ENCODE measurements at places on chromosomes 6 and 20. TPM values are rescaled to one million over a fixed set of nuclear protein-coding genes. Genes with fewer than 3 reads are reported as not detected.

GRCh38 chr6:149888093-149888492, 9.8 kb downstream of the RAET1E start:
- DNase-seq: peak; percentile 60

DNA sequence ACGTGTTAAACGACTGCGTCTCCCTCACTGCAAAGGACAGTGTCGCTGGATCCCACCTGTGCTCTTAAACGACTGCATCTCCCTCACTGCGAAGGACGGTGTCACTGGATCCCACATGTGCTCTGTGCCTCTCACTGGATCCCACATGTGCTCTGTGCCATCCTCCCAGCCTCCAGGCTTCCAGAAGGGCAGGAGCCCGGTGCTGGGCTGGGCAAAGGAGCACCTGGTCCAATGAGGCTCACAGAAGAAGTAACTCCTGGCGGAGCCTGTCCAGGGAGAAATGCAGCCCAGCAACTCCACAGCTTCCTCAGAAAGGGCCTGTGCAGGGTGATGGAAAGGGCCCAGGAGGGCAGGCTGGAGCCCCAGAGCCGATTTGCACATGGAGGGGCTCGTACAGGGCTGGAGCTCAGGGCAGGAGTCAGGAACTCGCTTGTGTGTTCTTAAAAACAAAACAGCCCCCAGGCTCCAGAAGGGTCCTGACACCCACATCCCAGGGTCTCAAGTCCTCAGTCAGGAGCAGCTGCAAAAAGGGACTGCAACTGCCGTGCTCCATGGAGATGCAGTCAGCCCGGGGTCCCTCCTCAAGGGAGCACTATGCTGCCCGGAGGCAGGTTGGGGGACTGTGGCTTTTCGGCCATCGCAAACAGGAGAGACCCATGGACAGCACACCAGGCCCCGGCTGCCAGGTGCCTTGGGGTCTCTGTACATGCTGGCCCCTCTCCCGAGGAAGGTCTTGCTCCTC, 52.7 kb downstream of the DLL1 start:
- no peak for DNase-seq

GRCh38 chr20:17501701-17502100, 29.5 kb downstream of the BFSP1 start:
- DNase-seq: no peak

DNA sequence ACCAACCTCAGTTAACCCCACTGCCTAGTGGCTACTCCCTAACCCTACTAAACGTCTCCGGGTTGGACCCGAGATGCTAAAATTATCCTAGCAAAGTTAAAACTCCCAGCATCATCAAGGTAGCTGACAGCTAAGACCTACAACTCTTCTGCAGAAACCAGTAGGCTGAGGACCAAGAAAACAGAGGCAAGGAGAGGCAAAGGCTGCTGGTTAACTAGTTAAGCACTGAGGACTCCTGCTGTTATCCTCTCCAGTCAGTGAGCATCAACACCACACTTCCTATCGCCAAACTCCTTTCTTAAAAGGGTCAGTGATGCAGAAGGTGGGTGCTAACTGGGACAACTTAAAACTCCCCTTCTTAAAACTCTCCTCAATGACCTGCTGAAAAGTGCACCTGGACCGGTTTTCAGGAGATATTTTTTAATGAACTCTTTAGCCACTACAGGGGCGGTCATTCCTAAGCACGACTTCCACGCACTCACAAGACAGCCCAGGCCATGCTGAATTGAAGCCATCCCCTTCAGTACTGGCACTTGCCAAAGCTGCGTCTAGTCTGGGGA, 1.7 kb downstream of the TRERF1 start:
- DNase-seq: no peak

DNA sequence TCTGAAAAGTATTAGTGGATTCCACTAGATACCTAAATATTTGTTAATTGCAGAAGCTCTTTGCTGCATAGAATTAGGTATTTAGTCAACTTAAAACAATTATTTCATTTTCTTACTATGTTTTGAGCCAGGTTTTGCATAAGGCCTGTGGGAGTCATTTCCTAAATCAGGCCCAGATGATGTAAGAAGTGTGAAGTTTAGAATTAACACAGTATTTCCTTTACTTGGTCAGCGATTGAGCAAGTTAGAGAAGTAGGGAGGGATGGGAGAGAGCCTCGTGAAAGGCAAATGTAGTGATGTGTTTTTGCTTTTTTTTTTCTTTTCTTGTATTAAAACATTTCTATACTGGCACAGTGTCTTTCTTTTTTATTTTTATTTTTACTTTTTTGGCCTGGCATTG, 711.1 kb downstream of the HDGFL1 start:
- no peak for DNase-seq

GRCh38 chr20:14521016-14521415, 183.6 kb upstream of the FLRT3 start:
- no peak for DNase-seq

DNA sequence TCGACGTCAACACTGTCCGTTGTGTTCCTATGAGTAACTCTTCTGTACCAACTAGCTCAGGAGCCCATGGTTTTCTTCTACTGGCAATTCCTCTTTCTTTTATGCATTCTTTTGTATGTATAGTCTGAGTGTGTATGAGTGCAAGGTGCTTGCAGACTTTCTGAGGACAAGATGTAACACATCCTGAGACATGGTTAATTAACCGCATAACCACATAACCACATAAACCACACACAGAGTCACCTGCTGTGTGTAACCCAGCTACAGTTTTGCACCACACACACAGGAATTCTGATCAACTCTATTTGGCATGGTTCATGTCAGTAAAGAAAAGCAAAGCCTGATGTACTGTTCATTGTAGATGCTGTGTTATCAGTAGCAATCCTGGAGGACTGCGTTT, 98.6 kb downstream of the DACT2 start:
- no peak for DNase-seq

DNA sequence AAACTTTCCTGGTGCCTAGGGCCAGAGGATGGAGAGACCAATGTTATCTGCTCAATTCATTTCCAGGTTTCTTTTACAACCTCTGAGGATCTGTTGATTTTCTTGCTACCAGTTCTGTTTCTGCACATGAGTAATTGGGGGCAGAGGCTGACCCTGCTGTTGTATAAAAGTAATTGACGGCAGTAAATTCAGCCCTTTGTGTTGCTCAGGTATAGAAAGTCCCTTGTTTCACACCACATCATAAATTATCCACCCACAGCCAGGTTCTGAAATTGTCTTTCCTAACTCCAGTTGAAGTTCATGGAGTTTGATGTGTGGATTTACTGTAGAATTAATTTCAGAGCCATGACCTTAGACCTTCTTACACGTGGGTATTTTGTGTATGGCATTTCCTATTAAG, 107.4 kb upstream of the GRIK2 start:
- no peak for DNase-seq

DNA sequence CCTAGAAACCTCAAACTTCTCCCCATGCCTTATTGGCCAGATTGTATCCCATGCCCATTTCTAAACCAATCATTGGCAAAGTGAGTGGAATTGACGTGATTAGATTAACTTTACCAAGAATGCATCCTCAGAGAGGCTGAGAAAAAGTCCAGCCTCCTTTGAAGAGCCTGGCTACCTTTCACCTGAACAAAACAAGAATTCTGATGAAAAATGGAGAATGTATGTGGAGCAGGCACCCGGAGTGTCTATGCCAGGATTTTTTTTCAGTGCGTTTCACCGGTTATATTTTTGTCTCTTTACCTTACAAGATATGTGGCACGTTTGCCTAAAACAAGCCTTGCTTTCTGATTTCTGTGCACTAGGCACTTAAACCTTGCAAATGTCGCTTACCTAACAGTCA, 6.1 kb upstream of the TRAM2 start:
- no peak for DNase-seq

GRCh38 chr6:55260181-55260580, 67.1 kb upstream of the GFRAL start:
- DNase-seq: no peak

DNA sequence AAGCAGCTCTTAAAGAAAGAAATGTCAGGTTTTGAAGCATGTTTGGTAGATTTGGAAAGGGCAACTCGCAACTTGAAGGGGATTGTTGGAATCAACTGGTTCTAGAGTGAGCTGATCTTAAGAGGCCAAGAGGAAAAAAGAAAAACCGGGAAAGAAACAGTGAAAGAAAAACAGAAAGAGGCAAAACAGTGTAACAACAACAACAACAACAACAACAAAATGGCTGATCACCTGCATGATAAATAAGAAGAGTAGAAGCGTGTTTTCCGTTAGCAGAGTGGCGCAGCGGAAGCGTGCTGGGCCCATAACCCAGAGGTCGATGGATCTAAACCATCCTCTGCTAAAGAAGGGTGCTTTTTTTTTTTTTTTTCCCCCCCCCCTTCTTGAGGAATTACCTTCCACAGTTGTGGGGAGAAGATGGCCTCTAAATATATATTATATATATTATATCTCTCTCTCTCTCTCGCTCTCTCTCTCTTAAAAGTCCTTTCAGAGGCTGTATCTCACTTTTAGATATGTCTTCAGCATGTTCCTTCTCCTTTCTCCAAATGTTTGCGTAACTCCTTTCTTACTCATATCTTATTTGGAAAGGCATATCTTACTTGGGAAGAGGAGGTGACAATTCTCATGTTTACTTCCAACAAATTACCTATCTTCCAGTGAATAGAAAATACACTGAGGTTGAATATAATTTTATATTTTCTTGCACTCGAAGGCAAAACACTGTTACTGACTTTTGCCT, 134.4 kb downstream of the OR2B2 start:
- no peak for DNase-seq

GRCh38 chr6:168026925-168027324, 29.5 kb downstream of the KIF25 start:
- no peak for DNase-seq

GRCh38 chr6:92122746-92123145, 1296.6 kb downstream of the EPHA7 start:
- no peak for DNase-seq

DNA sequence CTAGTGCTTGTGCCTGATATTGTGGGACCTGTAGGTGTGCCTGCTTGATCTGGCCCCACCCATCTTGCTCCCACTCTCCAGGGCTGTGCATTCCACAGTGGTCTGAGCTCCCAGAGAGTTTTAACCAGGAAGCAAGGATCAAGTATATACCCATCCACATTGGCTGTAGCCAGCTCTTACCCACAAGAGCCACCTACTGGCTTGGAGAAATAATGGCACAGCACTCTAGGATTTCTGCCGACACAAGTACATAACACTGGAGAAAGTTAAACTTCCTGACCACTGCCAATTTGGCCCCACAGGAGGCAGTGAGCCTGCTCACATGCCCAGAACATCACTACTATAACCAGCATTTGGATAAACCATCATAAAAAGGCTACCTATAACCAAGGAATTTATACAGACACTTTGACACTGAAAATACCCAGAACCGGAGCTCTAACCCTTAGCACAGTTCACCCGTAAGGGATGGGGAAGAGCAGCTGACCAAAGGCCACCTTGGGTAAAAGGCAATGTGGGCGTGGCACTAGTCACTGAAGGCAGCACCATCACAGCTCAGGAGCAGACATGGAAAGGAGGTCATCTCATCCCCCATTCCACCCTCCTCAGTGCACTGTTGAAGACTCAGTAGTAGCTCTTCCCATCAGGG, 440.4 kb downstream of the BTBD3 start:
- no peak for DNase-seq

OTOR gene
- not detected for total RNA-seq

CEBPB gene
- total RNA-seq: 148 TPM

CDSN gene
- not detected for total RNA-seq

MAFB gene
- 14.6 TPM for total RNA-seq

SIRPD gene
- not detected for total RNA-seq

SOD2 gene
- total RNA-seq: 695 TPM

PLEKHG1 gene
- total RNA-seq: 7.4 TPM

DEFB121 gene
- not detected for total RNA-seq

TRIM39 gene
- total RNA-seq: 14.3 TPM

KHDC3L gene
- total RNA-seq: not detected
